Activated T-helper 2 cell treated with anti-CD3 and anti-CD28 coated beads, Interferon-gamma antibody, Interleukin-2, Interleukin-4, amounts not matched to agents 10 μg/mL and 5 μg/mL and 100 μg/mL, durations not matched to agents 14 hours and 24 hours and 36 hours (primary cell): ENCODE measurements at places on chromosomes 12 and 14.

GRCh38 chr14:22764382-22764781 is 2.1 kb upstream of the OXA1L start:
- no peak for DNase-seq

GRCh38 chr12:132357623-132358186 is 28.3 kb upstream of the GALNT9 start:
- no peak for DNase-seq

- DNase-seq: no peak
Observed at GRCh38 chr12:179131-179884, 34.6 kb downstream of the SLC6A12 start.

DNA sequence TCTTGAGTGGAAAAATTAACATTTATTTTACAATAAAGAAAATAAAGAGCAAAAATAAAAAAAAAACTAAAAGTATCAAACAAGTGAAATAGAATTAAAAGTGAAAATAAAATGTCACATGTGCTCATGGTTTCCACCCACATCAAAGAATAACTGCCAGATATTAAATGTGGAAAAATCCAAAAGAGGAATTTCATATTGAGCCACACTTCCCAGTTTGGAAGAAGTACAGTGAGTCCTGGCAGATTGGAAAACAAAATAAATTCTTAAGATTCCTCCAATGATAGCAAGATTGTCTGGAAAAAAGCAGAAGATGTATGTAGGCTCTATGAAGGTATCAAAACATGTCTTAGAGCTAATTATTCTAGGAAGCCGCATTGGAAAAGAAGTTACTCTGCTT is 1019.5 kb downstream of the SLC6A15 start:
- DNase-seq: no peak

DNA sequence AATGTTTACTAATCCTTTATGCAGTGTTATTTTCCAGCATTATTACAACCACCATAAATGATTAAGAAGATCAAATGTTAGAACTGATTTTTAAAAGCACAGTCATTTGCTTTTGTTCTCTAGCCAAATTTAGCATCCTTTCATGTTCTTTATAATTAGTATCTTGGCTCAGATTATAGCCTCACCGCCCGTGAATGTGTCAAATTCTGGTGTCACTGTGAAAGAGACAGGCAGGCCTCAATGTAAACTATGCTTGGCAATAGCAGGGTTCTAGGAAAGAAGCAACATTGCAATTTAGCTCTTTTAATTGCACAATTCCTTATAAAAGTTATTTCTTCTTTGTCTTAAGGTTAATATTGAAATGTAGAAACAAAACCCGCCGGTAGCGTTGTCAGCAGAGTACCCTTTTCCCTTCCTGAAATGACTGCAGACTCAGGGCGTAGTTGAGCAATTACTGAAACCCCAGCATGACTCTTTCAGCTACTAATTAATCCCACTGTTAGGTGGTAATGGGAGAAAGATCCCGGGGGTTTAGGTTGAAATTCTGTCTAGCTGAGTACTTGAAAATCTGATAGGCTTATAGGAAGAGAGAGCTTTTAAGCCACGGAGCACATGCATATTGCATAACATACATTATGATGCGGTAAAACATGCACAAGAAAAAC is 1600.5 kb upstream of the SEL1L start:
- no peak for DNase-seq

DNA sequence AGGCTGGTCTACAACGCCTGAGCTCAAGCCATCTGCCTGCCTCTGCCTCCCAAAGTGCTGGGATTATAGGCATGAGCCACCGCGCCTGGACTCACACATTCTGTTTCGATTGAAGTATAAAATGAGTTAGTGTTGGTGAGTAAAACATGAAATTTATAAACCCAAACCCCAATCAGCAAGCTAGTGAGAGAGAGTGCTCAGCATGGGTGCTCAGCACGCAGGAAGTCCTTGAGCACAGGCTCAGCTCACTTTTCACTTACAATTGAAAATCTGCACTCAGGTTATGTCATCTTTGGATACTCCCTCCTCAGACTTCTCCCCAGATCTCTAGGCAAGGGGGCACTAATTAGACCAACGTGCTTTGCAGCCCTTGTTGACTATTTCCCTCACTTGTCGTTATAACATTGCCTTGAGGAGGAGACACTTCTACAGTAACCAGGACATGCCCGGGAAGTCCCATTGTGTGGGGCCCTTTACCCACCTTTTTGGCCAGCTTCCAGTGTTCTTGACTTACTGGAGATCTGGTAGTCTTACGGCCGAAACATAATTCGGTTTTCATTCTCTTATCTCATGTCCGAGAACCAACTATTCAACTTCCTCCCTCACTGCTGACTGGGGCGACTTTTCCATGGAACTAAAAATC is 68.5 kb upstream of the AMN1 start:
- no peak for DNase-seq

DNA sequence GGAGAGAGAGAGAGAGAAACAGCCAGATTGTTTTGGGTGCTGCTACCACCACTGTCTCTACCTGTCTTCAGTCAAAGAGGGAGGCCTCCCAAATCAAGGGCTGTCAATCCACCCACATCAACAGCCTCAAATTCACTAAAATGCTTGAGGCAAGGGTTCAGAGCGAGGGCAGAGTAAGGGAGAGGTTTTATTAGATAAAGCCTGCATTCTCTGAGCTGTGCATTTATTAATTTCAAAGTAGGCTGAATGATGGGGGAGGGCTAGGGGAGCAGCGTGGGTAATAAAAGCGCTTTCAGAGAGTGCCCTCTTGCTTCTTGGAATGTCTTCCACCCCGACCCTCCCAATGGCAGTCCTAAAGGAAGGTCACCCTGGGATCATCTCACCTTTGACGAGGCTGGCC is 636.5 kb upstream of the TBX3 start:
- no peak for DNase-seq

GRCh38 chr14:48771717-48772116 is 814.5 kb downstream of the RPS29 start:
- no peak for DNase-seq

- DNase-seq: no peak
Observed at GRCh38 chr12:93043877-93044209, 114.7 kb upstream of the EEA1 start.

- DNase-seq: peak; percentile 76
Observed at GRCh38 chr12:12916135-12916944, 25.0 kb downstream of the GPRC5A start.

DNA sequence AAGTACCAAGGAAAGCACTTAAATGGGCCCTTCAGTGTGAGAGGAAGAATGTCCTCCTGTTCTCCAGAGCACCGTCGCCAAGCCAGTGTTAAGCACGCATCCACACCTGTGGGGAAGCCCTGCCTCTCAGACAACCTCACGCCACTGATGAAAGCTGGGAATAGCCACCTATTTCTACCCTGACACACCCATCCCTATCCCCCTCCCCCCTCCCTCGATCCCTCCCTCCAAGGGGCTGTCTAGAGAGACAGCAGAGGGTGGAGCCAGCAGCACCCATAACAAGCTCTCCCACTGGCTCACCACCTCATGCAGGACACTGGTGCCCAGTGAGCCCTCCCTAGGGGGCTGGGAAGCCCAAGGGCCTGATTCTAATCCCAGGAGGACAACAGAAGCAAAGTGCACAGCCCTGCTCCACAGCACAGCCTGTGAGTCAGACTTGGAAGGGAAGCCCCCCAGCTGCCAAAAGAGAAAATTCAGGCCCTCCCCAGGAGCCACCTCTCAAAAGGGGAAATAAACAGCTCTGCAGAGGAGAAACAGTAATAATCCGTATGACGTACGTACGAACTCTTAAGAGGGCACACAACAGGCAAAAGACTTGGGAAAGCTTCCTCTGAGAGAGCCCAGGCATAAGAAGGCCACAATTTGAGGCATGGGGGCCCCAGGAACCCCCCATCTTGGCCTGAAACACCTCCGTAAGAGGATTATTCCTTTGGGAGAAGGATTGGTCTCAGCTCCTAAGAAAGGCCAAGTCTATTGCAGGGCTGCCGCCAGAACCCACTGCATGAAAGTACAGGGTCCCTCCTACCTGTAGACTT is 7.8 kb downstream of the PITPNM2 start:
- DNase-seq: no peak

DNA sequence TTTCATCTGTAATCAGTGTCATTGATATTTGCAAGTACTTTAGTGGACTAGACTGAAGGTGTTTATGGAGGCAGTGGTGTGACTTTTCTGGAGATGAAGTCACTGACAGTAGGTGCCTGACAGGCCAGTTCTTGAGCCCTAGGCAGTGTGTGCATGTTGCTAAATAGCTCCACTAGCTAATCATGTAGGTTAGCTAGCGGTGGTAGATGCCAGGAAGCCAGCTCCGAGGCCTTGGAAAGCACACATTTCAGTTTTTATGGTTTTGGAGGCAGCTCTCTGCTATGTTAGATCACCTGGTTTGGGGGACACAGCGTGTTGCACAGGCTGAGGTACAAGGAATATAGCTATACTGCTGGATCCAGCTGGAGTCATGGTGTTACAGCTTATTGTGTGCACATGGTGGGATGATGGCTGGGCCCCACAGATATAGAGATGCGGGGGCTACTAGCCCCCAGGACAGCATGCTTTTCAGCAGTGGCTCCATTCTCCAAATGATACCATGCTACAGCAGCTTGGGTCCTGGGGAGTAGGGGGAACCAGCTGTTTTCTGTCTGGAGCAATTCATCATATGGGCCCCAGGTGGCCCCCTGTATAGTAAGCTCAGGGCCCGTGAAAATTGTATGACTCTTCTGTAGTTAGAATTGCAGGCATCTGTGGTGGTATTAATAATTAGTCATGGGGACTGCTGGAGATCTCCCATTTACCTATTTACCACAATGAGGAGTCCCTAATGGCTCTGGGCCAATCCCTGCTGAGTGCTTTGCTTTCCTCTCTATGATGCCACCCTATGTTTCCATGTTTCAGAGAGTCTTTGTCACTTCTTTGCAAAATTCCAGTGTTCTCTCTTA is 367.2 kb upstream of the LMO3 start:
- no peak for DNase-seq

- no peak for DNase-seq
Observed at GRCh38 chr12:100020370-100020769, 35.6 kb upstream of the ANKS1B start.

DNA sequence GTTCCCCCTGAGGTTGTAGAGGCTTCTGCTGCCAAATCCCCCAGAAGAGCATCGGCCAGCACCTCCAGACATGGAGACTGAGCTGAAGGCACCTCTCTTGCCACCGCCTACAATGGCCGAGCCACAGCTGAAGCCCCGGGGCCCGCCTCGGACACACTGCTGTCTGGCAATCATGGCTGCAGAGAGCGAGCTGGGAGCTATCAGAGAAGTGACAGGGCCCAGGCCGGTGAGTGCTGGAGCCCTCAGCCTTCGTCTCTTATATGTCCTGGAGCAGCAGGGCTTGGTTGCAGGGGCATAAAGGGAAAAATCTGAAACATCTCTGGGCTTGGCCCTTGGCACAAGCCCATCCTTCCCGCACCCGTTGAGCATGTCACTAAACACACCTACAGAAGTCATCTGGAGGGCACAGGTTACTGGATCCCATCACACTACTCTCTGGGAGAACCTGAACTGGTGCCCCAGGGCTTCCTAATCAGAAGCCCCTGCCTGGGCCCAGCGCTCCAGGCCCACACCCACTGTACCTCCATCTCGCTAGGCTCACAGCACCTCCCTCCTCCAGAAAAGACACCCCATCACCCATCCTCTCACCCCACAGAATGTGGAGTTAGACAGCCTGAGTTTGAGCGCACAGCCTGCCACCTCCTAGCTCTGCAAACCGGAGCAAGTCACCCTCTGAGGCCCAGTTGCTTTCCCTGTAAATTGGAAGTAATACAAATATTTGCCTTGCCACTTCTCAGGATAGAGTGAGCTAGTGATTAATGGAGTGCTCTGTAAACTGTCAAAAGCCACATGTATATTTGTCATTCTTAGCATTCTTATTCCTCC is at the start of gene KRT4:
TSS of gene KRT4 (minus strand) at position 232 of the 825 bp plus-strand sequence. CDS start at position 174, 58 bp downstream.
- DNase-seq: no peak

- DNase-seq: no peak
Observed at GRCh38 chr12:16531621-16532020, 74.3 kb downstream of the LMO3 start.

DNA sequence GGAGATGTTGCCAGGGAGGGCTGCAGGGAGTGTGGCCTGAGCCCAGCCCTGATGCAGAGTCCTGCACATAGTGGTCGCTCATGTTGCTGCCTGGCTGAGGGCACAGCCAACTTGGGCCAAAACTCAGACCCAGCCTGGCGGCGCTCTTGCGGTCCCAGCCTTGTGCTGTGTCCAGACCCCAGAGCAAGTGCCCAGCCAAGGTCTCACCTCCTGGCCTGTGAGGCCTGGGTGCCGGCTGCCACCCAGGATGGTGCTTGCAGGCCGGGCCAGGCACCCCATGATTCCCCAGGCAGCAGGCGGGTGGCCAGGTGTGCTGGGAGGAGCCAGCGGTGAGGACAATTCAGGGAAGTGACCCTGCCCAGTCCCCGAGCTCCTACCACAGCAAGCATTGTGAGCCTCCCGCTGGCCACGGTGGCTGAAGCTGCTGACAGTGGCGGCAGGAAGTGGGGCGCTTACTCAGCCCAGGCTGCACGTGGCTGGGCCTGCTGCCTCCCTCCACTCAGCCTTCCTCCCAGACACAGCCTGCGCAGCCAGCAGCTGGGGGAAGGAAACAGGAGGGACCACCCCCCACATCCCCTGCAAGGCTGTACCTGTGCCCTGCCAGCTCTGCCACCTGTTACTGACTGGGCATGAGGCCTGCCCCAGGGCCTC is 17.7 kb upstream of the PGF start:
- no peak for DNase-seq

DNA sequence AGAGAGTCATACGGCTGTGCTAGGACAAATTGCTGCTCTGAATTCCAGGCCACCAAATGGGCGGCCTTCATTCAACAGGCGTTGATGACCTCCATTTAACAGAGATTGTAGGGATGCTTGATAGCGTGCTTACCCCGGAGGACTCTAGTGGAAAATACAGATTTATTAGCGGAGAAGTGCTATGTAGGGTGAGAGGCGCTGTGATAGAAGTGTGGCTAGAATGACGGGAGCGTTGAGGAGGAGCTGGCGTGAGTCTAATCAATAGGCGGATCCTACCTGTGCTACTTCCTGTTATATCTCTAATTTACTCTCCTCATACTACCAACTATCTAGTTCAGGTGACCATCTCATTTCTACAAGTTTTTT is 668 bp downstream of the MRPS35 start:
- DNase-seq: peak; percentile 18

DNA sequence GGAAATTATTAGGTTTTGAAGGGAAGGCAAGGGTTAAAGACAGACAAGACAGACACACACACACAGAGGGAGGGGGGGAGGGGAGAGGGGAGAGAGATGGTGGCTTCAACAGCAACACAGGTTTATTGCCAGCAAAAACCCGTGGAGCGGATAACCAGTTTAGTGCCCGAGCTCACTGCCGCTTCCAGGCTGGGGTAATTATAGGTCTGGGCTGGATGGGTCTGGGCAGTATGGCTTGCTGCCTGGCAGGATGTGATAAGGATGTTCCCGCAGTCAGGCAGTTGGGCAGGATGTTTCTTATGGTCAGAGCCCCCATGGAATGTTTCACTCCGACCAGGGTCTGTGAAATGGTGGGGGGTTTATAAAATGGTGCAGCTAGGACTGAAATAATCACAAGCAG is 4.4 kb upstream of the TDRD9 start:
- DNase-seq: no peak

GRCh38 chr12:54701940-54702592 is 53.9 kb upstream of the DCD start:
- no peak for DNase-seq
